T-helper 17 cell (primary cell): ENCODE measurements at places on chromosomes 12 and 14.

GRCh38 chr14:85263916-85264675 lies 265.8 kb upstream of the FLRT2 start:
- no peak for DNase-seq

- DNase-seq = no peak
These were observed 3.5 kb downstream of the TAC3 start for GRCh38 chr12:57012600-57013465.

DNA sequence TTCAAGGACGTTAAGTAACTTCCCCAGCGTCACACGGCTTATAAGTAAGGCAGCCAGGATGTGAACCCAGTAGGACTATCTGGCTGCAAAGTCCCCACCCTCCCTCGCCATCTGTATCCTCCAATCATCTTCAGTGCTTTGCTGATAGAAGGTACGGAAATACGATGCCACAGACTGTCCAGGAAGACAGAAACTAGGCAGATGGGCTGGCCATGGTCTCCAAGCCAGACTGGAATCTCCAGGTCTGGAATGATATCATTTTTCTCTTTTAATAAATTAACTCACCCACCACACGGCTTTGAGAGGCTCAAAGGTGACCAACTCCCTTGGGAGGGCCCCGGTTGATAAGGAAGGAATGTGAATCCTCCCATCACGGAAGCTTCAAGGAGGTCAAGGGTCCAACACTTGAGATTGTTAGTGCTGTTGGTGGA lies 16.3 kb upstream of the BDKRB1 start:
- no peak for DNase-seq

DNA sequence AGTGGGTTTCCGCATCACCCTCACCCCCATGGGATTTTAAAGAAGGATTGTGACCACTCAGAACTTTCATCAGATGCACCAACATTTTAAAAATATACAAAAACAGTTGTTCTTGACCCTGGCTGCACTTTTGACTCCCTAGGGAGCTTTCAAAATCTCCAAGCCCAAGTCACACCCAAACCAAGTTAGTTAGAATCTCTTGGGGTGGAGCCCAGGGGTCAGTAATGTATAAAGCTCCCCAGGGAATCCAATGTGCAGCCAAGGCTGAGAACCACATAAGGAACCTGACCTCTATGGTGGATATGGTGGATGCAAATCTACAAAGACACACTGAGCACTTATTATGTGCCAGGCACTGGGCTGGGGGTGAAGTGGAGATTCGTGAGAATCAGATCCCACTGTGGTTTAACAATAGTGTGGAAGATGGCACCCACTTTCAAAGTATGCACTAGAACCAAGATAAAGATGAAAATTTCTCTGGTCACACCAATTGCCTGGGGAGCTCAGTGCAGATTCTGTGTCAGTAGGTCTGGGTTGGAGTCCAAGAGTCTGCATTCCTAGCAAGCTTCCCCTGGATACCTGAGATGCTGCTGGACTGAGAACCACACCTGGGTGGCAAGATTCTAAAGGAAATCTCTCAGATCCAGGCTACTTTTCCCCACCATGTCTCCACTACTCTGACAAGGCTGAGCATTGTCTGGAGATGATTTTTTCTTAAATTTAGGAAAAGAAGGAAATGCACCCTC lies 18.9 kb upstream of the CMKLR1 start:
- no peak for DNase-seq

GRCh38 chr12:33825986-33826602 lies 196.2 kb upstream of the ALG10 start:
- DNase-seq = no peak

DNA sequence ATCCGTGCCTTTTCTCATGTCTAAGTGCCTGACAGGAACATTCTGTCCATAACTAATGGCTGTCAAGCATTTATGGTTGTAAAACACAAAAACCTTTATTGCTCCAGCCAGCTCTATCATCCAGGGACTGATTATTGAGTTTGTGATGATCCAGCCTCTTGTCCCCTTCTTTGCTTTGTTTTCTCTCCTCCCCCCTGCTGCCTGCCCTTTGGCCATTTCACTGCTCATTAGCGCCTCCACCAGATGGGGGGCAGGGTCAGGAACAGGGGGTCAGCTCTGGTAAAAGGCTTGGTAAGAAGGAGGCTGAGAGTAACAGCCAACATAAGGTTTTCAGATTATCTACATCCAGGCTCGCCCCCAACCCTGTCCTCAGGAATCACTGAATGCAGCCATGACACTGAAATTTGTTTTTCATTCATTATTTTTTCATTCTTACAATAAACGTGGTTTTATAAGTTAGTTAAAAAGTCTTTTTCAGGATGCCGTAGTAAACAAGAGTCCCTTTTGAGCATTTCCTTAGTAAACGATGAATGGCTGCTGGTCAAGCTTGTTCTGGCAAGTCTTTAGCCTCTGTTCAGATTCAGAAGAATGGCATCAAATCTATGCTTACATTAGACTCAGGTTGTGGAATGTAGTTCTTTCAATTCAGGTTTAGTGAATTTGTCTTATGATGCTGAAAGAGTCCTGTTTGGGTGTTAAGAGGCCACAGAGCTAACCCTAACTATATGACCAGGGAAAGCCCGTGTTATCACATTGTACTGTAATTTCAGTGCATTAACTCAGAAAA lies 21.7 kb downstream of the HMGA2 start:
- no peak for DNase-seq

GRCh38 chr12:66066137-66066928 lies 64.2 kb downstream of the LLPH start:
- no peak for DNase-seq

DNA sequence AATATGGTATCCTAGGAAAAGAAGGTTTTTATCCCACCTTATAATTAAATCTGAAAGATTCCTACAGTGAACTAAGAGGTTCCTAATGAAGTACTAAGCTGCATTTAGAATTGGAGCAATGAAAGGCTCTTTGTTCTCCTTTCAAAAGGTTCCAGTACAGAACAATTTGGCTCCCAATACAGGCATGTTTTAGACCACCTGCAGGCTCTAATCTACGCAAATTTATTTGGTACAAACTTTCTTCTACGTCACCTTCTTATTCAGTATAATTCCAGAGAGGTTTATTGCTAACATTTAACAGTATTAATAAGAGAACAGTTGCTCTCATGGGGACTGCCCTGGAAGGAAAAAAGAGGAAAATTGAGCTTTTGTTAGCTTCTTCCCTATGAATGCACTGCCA lies 37.6 kb upstream of the SLCO1C1 start:
- DNase-seq = no peak

DNA sequence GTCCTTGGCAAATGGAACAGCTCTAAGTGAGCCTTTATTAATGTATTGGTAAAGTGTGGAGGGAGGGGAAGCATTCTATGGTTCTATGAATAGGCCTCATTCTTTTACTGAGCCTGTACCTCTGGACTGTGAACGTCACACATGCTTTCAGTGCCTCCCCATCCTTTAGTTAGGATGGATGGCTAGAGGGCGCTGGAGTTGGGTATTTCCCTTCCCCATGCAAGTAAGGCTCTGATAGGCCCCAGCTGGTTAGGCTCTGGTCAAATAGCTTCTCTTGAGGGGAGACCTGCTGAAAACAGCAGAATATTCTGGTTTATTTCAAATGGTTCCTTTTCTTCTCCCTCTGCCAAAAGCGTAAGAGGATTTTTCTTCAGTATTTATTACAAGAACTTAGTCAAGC lies 860.9 kb upstream of the MDGA2 start:
- DNase-seq = no peak

DNA sequence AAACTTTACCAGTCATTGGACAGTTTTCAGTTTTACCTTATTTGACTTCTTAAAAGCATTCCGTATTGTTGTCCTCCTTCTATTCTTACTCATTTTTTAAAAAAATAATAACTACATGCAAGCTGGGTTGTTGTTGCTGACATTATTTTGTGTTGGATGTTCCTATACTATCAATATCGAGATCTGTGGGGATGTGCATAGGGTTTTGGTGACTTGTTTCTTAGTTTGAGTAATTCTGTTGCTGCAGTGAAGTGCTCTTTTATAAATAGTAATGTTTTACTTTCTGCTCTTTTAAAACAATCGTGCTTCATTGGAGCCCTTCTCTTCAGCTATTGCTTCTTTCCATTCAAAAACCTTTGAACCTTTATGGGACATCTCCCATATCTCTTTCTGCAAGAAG lies 79.4 kb downstream of the METTL25 start:
- no peak for DNase-seq

DNA sequence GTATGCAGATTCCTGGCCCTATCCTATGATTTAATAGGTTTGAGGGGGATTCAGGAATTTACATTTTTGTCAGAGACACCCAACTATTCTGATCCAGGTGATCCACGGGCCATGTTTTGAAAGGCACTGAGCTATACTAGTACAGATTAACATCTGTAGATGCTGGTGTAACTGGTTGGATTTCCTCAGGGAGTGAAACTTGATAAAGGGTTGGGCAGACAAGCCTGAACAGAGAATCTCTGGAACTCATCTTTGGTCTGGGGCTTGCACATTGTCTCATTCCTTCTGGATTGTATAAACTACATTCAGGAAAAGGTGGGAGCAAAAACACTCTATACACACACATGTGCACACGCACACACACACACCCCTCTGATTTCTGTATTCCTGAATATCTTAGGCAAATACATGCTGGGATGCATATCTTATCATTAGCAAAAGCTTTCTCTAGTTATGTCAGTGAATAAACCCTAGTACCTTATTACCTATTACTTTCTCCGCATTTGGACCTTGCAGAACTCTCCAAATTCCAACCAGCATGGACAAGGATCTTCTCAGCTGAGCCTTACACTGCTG lies 104.6 kb downstream of the SLC38A1 start:
- no peak for DNase-seq

- DNase-seq = no peak
These were observed 28.4 kb downstream of the SLC6A12 start for GRCh38 chr12:185576-185955.
